Activated CD4-positive, alpha-beta T cell treated with anti-CD3 and anti-CD28 coated beads, Interleukin-2, amount 10 ng/mL, durations not matched to agents 7 days and 5 days (primary cell): ENCODE measurements at places on chromosomes 16 and 17.

DNA sequence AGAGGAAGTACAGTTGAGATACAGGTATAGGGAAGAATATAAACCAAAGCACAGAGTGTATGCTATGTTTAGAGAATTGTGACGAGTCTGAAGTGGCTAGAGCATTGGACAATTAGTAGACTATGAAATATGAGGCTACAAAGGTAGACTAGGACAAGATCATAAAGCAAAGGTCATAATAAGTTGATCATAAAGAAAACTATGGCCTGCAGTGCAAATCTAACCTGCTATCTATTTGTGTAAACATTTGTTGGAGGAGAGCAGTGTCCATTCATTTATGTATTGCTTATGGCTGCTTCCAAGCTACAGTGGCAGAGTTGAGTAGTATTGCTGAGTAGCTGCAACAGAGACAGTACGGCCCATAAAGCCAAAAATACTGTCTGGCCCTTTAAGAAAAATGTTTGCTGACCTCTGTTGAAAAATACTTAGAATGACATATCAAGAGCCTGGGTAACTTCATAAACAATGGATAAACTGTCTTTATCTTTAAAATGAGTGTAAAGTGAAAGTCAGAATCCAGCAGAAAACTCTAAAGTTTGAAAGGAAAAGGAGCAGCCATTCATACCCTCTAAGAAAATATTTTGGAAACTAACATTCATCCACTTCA is 14.5 kb upstream of the OR1E2 start:
- no peak for DNase-seq

GRCh38 chr17:41935641-41936040 is 5.2 kb downstream of the ODAD4 start:
- DNase-seq, result no peak

DNA sequence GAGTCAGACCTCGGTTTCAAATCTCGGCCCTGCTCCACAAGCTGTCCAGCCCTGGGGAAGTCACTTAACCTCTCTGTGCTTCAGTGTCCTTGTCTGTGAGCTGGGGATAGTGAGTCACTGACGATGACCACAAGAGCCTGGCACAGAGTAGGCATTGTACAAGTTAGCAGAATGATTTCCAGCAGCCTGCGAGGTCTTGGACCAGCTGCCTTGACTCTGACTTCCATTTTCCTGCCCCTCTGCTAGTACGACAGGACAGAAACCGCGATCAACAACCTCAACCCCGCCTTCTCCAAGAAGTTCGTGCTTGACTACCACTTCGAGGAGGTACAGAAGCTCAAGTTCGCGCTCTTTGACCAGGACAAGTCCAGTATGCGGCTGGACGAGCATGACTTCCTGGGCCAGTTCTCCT is 20.7 kb downstream of the CPNE2 start:
- DNase-seq, result no peak

- no peak for DNase-seq
These were observed 22.9 kb downstream of the ALDH3A2 start for GRCh38 chr17:19671433-19671832.

DNA sequence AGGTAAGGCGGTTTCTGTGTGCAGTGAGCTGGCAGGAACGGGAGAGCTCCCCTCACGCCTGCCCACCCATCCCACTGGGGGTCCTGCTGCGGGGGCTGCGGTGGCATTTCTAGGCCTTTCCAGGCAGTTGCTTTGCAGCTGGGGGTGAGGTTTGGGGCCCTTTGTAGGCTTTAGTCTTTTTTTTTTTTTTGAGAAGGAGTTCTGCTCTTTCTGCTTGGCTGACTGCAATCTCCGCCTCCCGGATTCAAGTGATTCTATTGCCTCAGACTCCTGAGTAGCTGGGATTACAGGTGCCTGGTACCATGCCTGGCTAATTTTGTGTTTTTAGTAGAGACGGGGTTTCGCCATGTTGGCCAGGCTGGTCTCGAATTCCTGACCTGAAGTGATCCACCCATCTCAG is 11.1 kb downstream of the TSC2 start:
- DNase-seq, result no peak

GRCh38 chr17:49294122-49294521 is 63.5 kb upstream of the PHOSPHO1 start:
- DNase-seq, result no peak

DNA sequence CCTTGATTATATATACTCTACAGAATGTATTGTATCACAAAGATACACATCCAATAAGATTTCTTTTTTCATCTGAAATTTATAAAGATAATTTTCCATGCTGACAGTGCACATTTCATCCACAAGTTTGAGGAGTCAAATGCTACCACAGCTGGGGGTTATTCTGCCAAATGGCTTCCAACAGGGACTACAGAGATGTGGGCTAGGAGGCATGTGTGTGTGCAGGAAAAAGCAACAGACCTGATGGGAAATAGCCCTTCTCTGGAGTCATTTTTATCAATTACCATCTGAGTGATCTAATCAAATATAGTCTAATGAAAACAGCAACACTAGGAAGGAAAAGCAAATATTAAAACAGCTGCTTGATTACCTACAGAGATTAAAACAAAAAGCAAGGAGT is 290.5 kb downstream of the CEP112 start:
- DNase-seq, result no peak

DNA sequence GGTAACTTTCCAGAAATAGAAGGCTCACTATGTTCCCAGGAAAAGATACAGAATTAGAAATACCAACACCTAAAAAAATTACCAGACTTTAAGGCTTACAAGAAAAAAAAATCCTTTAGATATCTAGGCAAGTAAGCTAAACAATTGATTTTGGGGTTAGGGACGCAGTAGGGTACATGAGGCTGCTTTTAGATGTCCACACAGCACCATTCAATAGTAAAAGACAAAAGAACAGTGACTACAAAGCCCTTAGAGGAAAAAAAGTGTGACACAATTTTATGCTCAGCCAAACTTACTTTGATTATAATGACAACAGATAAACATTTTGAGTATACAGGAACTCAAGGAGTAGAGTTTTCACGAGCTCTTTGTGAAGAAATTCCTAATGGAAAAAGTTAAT is 29.9 kb downstream of the METTL16 start:
- no peak for DNase-seq

DNA sequence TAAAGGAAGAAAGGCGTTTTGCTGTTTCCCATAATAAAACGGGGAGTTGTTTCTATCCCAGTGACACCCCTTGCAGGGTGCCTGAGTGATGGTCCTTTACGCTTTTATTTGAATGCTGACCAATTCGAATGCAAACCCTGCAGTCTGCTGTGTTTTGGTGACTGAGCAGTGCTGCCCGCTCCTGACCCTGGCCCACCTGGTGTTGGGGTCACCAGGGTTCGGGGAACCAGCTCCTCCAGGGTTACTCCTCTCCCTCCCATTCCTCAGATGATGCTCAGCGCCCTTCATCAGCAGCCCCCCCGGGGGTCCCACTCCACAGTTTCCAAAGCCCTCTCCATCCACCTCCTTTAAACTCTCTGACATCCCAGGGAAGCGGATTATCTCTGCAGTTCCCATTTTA is 6.0 kb downstream of the CA4 start:
- no peak for DNase-seq

GRCh38 chr16:88653596-88654362 is 2.9 kb upstream of the CYBA start:
- DNase-seq, result no peak
